ENCODE measurements at places on chromosomes 7 and 10. TPM values are rescaled to one million over a fixed set of nuclear protein-coding genes. Genes with fewer than 3 reads are reported as not detected.

The CCDC71L gene
- total RNA-seq: 6.4 TPM

The PROSER2 gene
- total RNA-seq: 1.1 TPM

The IL15RA gene
- total RNA-seq: 7.0 TPM

The PNLIPRP3 gene
- not detected for total RNA-seq

The FEZF1 gene
- total RNA-seq: not detected

The ANKRD26 gene
- 12.3 TPM for total RNA-seq

The SUN3 gene
- not detected for total RNA-seq

The SHOC2 gene
- total RNA-seq: 42.7 TPM

The ACTR3C gene
- total RNA-seq: 4.0 TPM

The MRPS24 gene
- 200 TPM for total RNA-seq

The LRRC18 gene
- total RNA-seq: not detected

The PARD3 gene
- 25.3 TPM for total RNA-seq

The IL2RA gene
- total RNA-seq: 1.5 TPM

The SPDYE3 gene
- total RNA-seq: not detected

The CFAP46 gene
- total RNA-seq: 1.5 TPM

The PRKCQ gene
- 0.12 TPM for total RNA-seq

The CALD1 gene
- 118 TPM for total RNA-seq

The CFAP58 gene
- 1.2 TPM for total RNA-seq

The PNLIP gene
- total RNA-seq: not detected

The C10orf67 gene
- total RNA-seq: 0.62 TPM

The ZNF727 gene
- 1.8 TPM for total RNA-seq

The CRHR2 gene
- total RNA-seq: 0.22 TPM

The CADPS2 gene
- 29.1 TPM for total RNA-seq

The SCART1 gene
- 0.45 TPM for total RNA-seq

The SPDYE18 gene
- total RNA-seq: 0.40 TPM

The STEAP1 gene
- 1.5 TPM for total RNA-seq

The OPN1SW gene
- total RNA-seq: not detected

The CACNA2D1 gene
- 48.1 TPM for total RNA-seq

The PAOX gene
- 2.8 TPM for total RNA-seq

The NCF1 gene
- 3.9 TPM for total RNA-seq

The LIPF gene
- total RNA-seq: not detected

The RAB19 gene
- not detected for total RNA-seq

The H2BK1 gene
- total RNA-seq: not detected

The HABP2 gene
- not detected for total RNA-seq
